ENCODE measurements at places on chromosomes 13 and 19.
A peak's percentile ranks its signal among the peaks of the same experiment; 100 is the strongest.

DNA sequence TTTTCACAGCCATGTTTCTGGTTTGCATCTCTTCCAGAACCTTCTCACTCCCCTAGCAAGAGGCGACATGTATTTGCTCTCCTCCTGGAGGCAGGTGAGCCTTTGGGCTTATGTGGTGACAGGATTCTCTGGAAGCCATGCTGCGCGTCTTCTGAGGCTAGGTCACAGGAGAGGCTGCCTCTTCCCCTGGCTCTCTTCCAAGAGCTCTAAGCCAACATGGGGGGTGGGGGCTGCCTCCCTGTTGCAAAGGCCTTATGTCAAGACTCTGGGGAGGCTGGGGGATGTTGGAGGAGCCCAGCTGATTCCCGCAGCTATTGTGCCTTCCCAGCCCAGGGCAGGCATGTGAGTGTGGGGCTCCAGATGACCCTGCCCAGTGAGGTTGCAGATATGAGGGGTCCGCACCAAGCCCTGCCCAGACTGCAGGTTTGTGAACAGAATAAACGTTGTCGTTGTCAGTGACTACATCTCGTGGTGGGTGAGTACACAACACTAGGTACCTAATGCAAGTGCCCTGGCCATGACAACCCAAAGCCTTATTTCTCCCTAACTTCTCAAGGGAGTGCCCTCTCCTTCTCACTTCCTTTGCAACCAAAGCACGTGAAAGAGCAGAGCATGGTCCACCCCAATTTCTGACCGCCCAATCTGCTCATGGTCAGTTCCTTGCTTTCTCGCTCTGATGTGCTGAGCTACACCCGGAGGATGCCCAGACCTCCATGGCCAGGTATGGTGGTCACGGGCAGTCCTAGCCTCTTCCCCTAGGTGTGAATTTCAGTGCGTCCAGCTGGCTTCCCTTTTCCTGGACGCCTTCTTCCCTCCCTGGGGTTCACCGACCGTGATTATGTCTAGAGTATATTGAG lies 44.9 kb downstream of the TEX29 start:
- DNase-seq: no peak

GRCh38 chr13:34108410-34108809 lies 290.5 kb downstream of the RFC3 start:
- DNase-seq: no peak

GRCh38 chr19:50266896-50267295 lies 62.3 kb downstream of the KCNC3 start:
- DNase-seq: no peak

DNA sequence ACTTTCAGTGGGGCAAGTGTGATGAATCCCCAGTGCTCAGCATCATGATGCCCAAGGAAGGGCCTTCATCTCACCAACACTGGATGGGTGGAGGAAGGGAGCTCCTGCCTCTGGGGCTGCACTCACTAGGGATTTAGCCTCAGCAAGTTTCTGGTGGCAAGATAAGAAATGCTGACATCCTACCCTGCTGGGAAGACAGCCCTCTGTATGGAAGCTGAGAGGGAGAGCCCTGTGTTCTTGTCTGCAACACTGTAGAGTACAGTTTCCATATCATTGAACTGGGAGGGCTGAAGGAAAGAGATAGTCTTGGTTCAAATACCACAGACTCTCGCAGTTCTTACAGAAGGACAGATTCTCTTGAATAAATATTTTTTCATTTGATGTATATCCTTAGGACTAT lies 7.3 kb upstream of the ZNF460 start:
- no peak for DNase-seq

GRCh38 chr13:92974905-92975429 lies 251.6 kb upstream of the GPC6 start:
- DNase-seq: no peak

DNA sequence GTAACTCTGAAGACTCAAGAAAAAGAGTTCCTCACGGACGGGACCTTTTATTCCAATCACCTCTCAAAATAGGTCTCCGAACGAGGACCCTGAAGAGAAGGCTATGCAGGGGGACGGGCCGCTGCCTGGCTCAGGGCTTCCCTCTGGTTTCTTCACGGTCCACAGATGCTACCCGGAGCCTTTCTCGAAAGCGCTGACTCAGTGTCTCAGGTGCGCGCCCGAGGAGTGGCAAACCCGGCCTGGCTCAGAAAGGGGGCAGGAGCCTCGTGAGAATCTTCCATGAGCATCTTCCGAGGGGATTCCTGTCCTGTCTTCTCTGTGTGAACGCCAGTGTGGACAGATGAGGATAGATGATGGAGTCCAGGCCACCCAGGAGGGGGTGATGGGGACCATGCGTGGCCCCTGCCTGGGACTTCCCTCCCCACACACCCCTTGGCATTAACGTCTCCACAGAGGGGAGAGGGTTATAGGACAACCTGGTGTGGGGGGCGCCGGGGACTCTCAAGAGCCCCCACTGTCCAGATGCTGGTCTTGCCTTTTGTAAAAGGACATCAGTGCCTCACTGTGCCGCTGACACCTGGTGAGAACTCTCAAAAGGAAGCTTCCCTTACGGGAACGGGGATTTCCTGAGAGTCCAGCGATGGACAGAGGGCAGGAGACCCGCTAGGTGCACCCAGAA lies 16.5 kb downstream of the LSM4 start:
- DNase-seq: no peak

DNA sequence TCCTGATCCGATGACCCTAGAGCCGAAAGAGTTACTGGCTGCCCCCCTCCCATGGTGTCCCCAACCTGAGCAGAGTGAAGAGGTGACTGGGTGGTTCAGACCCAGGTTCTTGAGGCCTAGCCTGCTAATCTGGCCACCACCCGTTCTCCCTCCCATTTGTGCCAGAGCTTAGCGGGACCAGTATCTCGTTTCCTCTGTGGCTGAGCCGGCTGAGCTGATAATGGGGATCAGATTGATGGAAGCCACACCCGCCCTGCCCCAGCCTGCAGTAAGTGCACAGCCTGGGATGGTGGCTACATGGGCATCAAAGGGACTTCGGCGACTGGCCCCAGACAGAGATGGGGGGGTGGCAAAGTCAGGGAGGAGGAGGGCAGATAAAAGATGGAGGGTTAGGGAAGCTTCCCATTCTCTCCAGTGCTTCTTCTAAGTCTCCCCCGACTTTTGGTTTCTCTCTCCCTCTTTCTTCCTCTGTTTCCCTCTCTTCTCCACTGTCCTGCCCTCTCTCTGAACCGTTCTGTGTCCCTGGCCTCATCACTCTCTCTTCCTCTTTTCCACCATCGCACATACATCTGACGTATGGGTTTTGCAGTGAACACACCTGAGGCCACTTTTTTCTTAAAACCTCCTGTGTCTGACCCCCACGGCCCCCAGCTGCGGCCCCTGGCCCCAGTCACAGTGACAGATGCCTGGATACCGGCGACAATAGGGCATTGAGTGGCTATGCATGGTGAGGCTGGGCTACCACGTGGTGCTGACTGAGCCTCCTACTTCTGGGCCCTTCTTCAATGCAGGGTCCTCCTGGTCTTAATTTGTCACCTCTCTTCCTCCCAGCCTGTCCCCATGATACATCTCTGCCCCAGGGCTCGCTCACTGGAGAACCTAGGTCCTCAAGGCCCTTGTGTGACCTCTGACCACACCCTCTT lies 2.4 kb downstream of the ELAVL3 start:
- DNase-seq: peak; percentile 73

DNA sequence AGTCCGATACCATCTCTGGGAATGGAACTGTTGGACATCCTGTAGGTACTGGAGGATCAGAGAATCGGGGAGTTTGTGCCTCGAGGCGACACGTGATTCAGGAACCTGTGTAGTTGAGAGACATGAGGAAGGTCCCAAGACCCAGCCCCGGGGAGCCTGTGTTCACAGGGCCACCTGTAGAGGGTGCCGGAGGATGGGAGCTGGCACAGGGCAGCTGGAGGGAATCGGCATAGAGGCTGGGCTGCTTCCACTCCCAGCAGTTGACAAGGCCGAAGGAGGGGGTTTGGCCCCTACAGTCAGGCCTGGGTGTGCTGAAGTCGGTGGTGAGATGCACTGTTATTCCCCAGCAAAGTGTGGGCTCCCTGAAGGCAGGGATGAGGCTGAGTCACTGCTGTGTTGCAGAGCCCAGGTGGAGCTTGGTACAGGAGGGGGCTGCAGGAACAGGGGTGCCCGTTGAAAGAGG lies 2.5 kb upstream of the ISYNA1 start:
- DNase-seq: no peak

- no peak for DNase-seq
Observed at GRCh38 chr13:70941454-70941853, 833.2 kb upstream of the KLHL1 start.

DNA sequence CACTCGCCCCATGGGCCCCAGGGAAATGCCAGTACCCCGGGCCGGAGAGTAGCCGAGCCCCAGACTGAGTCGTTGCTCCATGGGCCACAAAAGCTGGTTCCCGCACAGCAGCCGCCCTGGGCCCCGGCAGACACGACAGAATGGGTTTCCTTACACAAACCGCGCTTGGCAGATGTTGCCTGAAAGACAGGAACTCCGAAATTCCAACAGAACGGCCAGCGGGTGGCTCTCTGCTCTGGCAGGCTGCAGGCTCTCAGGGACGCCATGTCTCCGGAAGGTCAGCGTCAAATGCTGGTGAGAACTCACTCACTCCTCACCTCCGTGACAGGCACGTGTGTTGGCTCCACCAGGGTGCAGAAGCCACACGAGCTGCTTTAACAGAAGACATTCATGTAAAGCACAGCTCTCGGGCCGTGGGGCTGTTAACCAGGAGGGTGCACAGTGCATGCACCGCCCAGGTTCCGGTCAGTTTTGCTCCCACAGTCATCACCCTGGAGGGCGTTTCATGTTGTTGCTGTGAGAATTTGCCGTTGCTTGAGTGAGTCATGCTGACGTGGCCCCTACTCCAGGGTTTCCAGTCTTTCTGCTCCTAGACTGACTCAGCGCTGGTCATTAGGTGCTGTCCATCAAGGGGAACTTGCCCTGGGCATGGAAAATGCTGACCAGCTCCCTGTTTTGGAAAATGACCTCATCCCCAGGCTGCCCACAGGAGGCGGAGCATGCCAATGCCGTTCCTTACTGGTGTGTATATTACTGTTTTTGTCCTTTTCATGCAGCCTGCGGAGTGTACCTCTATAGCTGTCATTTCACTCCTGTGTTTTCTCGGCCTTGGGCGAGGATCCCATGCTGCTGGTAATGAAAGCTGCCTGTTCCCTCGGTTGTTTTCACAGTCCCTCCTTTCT lies 44.8 kb downstream of the ANKRD10 start:
- DNase-seq: peak; percentile 43

- no peak for DNase-seq
Observed at GRCh38 chr19:5058521-5059212, 89.8 kb downstream of the KDM4B start.

GRCh38 chr19:7605490-7606222 lies 10.0 kb downstream of the CAMSAP3 start:
- DNase-seq: no peak

DNA sequence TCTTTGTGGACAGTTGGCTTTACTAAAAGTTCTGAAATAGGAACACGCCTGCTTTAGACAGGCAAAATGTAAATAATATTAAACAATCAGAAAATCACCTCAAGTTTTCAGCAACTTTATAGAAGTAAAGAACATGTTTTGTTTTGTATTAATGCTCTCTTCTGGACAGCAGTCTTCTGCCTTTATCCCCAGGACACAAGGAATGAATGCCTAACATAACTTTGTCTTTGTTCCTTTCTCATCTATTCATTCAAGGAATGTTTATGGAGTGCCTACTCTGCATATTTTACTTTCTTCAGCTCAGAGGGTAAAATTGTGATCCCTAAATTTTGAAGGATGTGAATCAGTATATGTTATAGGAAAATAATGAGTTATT lies 325.4 kb downstream of the FOXO1 start:
- DNase-seq: no peak

- DNase-seq: peak; percentile 68
Observed at GRCh38 chr13:94233401-94233800, 246.1 kb downstream of the DCT start.
